ENCODE measurements at places on chromosomes 2 and 18. TPM values are rescaled to one million over a fixed set of nuclear protein-coding genes. Genes with fewer than 3 reads are reported as not detected.

Gene TTN
- under 0.01 TPM for total RNA-seq

Gene TYMS
- total RNA-seq, result 45.4 TPM

Gene C2orf92
- total RNA-seq, result 0.35 TPM

Gene STEAP3
- total RNA-seq, result 52.5 TPM

Gene TMEM182
- 4.3 TPM for total RNA-seq

Gene LOXHD1
- not detected for total RNA-seq
